ENCODE measurements at places on chromosomes 2 and 18.

GRCh38 chr2:229339618-229340017 is 68.5 kb upstream of the PID1 start:
- H3K4me1 ChIP-seq, result no peaks in the 10 kb centered on the region
- no peaks in the 10 kb centered on the region for H3K36me3 ChIP-seq
- no peaks in the 10 kb centered on the region for H3K27me3 ChIP-seq
- no peak overlapping the region for H3K27ac ChIP-seq

GRCh38 chr2:168748461-168748860 is 54.0 kb upstream of the NOSTRIN start:
- no peak overlapping the region for H3K4me3 ChIP-seq
- H3K36me3 ChIP-seq, result no peaks in the 10 kb centered on the region
- H3K27me3 ChIP-seq, result no peaks in the 10 kb centered on the region
- DNase-seq, result no peak

GRCh38 chr2:215870986-215871385 is 142.4 kb downstream of the MREG start:
- DNase-seq, result no peak
- no peaks in the 10 kb centered on the region for H3K4me1 ChIP-seq
- H3K36me3 ChIP-seq, result no peaks in the 10 kb centered on the region

GRCh38 chr2:197828464-197829135 is 24.2 kb downstream of the PLCL1 start:
- no peaks in the 10 kb centered on the region for H3K4me1 ChIP-seq
- H3K4me3 ChIP-seq, result no peak overlapping the region
- DNase-seq, result no peak
- H3K27me3 ChIP-seq, result no peaks in the 10 kb centered on the region
- no peak overlapping the region for H3K27ac ChIP-seq

- H3K27ac ChIP-seq, result no peak overlapping the region
- no peak overlapping the region for H3K4me3 ChIP-seq
- no peak for DNase-seq
- H3K4me1 ChIP-seq, result no peaks in the 10 kb centered on the region
These were observed 131.7 kb downstream of the RAB3GAP1 start for GRCh38 chr2:135183822-135184221.

DNA sequence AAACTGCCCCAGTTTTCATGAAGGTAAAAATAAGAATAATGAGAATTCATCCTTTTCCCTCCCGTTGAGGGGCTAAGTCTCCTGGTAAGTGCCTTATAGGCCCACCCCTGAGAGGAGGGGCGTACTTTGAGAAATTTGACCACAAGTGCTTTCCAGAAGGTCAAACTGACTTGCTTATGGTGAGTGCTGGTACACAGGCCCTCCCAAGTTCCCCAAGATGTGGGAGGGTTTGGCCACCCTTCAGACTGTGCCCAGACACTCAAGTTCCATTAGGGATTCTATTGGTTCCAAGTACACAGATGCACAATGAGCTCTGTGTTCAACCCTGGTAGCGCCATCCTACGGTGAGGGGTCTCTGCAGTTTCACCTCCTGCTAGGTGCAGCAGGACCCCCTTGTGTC is 205.1 kb downstream of the CTIF start:
- no peak overlapping the region for H3K27ac ChIP-seq
- no peaks in the 10 kb centered on the region for H3K36me3 ChIP-seq
- H3K27me3 ChIP-seq, result no peaks in the 10 kb centered on the region
- DNase-seq, result no peak

GRCh38 chr2:214076527-214076926 is 334.3 kb upstream of the VWC2L start:
- H3K36me3 ChIP-seq, result no peaks in the 10 kb centered on the region
- no peak overlapping the region for H3K4me3 ChIP-seq
- no peaks in the 10 kb centered on the region for H3K27me3 ChIP-seq
- no peaks in the 10 kb centered on the region for H3K4me1 ChIP-seq
- H3K27ac ChIP-seq, result no peak overlapping the region
- DNase-seq, result no peak

DNA sequence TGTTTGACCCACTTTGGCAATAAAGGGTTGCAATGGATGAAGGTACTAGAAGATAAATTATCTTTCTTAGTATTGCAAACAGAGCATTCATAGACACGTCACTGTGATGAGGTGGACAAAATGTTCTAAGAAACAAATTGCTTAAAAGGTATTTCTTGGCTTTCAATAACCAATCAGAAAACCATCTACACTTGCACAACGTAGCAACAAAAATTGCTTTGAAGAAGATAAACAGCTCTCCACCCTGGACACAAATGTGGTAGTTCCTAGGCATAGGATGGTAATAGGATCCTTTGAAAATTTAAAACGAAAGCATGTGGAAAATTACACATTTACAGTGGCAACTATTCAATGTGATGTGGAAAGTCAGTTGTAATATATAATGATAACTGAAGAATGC is 439.9 kb upstream of the ETAA1 start:
- H3K36me3 ChIP-seq, result no peaks in the 10 kb centered on the region
- H3K27me3 ChIP-seq, result no peaks in the 10 kb centered on the region
- H3K4me3 ChIP-seq, result no peak overlapping the region
- no peaks in the 10 kb centered on the region for H3K4me1 ChIP-seq
- DNase-seq, result no peak
- no peak overlapping the region for H3K27ac ChIP-seq

- no peak for DNase-seq
- no peak overlapping the region for H3K27ac ChIP-seq
- H3K27me3 ChIP-seq, result no peaks in the 10 kb centered on the region
These were observed 67.3 kb downstream of the GLI2 start for GRCh38 chr2:120802867-120803484.

DNA sequence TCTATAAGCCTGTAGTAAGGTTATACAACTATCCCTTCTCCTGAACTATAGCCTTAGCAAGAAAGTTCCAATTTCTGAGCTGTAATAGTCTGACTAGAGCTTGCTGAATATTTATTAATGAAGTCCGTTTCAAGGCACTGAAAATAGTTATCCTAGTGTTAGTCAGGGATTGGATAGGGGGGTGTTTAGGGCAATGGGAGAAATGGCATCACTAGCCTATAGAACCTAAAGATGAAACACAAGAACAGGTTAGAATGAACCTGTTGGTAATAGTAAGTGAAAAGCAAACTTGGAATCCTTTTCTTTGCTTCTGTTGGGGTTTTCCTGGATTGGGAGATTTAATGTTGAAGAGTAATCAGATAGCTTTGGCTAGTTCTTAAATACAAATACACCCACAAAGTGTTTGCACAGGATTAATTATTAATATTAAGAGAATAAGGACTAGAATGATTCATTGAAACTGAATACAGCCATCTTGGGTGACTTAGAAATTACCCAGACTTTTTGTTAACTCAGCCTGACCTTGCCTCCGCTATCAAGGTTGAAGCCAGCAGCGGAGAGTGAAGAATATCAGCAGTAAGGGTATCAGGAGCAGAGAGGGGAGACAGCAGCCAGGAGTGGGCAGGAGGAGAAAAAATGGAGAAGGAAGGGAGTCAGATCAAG is 14.4 kb downstream of the CCNT2 start:
- no peaks in the 10 kb centered on the region for H3K27me3 ChIP-seq
- no peaks in the 10 kb centered on the region for H3K4me1 ChIP-seq
- H3K27ac ChIP-seq, result no peak overlapping the region

GRCh38 chr2:41400088-41400665 is 647.6 kb upstream of the PKDCC start:
- no peaks in the 10 kb centered on the region for H3K36me3 ChIP-seq
- no peak overlapping the region for H3K27ac ChIP-seq
- no peaks in the 10 kb centered on the region for H3K4me1 ChIP-seq

- no peaks in the 10 kb centered on the region for H3K27me3 ChIP-seq
- no peaks in the 10 kb centered on the region for H3K4me1 ChIP-seq
- peak overlapping the region; percentile 50 for H3K27ac ChIP-seq
These were observed 72.8 kb downstream of the TNS1 start for GRCh38 chr2:217929757-217930707.

- DNase-seq, result peak; percentile 25
- peaks cover 21% of the 10 kb centered on the region for H3K4me1 ChIP-seq
- no peak overlapping the region for H3K4me3 ChIP-seq
- no peaks in the 10 kb centered on the region for H3K36me3 ChIP-seq
These were observed 9.4 kb upstream of the CRYBA2 start for GRCh38 chr2:219002395-219003266.

- H3K4me1 ChIP-seq, result no peaks in the 10 kb centered on the region
- DNase-seq, result no peak
- H3K36me3 ChIP-seq, result no peaks in the 10 kb centered on the region
- H3K4me3 ChIP-seq, result peak overlapping the region; percentile 66
- H3K27me3 ChIP-seq, result no peaks in the 10 kb centered on the region
- H3K27ac ChIP-seq, result peak overlapping the region; percentile 96
These were observed 598 bp upstream of the C2orf69 start for GRCh38 chr2:199910338-199911051.

- H3K27me3 ChIP-seq, result no peaks in the 10 kb centered on the region
- H3K27ac ChIP-seq, result no peak overlapping the region
- H3K4me1 ChIP-seq, result no peaks in the 10 kb centered on the region
These were observed 15.5 kb downstream of the HDLBP start for GRCh38 chr2:241300000-241300399.

- H3K4me1 ChIP-seq, result peaks cover 14% of the 10 kb centered on the region
- DNase-seq, result no peak
- no peak overlapping the region for H3K27ac ChIP-seq
- H3K27me3 ChIP-seq, result no peaks in the 10 kb centered on the region
- H3K36me3 ChIP-seq, result no peaks in the 10 kb centered on the region
These were observed 4.1 kb downstream of the MBD2 start for GRCh38 chr18:54220406-54220805.

DNA sequence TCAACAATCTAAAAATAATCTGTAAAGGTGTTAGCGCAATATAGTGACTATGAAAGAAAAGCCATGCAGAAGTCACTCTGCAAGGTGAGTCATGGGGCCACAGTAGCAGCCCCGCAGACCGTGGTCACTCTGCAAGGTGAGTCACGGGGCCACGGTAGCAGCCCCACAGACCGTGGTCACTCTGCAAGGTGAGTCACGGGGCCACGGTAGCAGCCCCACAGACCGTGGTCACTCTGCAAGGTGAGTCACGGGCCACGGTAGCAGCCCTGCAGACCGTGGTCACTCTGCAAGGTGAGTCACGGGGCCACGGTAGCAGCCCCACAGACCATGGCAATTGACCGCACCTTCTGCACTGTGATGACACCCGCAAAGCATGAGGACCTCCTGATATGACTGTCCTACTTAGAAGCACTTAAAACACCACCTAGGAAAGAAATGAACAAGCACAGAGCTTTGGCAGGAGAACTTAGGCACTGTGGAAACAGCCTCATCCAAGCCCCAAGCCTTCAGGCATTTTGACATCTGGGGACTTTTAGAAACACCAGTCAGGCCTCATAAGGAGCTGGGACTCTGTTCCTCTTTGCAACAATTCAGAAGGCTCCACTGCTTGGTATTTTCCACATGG is 70.1 kb downstream of the LDLRAD4 start:
- H3K4me3 ChIP-seq, result no peak overlapping the region
- H3K27me3 ChIP-seq, result no peaks in the 10 kb centered on the region
- H3K36me3 ChIP-seq, result no peaks in the 10 kb centered on the region
- H3K4me1 ChIP-seq, result no peaks in the 10 kb centered on the region

- H3K27ac ChIP-seq, result no peak overlapping the region
- H3K36me3 ChIP-seq, result no peaks in the 10 kb centered on the region
- no peaks in the 10 kb centered on the region for H3K4me1 ChIP-seq
- H3K27me3 ChIP-seq, result no peaks in the 10 kb centered on the region
- no peak for DNase-seq
- no peak overlapping the region for H3K4me3 ChIP-seq
These were observed 340.6 kb downstream of the PAX3 start for GRCh38 chr2:221958224-221958623.

- no peaks in the 10 kb centered on the region for H3K36me3 ChIP-seq
- H3K4me1 ChIP-seq, result no peaks in the 10 kb centered on the region
- H3K27ac ChIP-seq, result no peak overlapping the region
- H3K4me3 ChIP-seq, result no peak overlapping the region
These were observed 29.9 kb upstream of the MPPE1 start for GRCh38 chr18:11937874-11938478.

DNA sequence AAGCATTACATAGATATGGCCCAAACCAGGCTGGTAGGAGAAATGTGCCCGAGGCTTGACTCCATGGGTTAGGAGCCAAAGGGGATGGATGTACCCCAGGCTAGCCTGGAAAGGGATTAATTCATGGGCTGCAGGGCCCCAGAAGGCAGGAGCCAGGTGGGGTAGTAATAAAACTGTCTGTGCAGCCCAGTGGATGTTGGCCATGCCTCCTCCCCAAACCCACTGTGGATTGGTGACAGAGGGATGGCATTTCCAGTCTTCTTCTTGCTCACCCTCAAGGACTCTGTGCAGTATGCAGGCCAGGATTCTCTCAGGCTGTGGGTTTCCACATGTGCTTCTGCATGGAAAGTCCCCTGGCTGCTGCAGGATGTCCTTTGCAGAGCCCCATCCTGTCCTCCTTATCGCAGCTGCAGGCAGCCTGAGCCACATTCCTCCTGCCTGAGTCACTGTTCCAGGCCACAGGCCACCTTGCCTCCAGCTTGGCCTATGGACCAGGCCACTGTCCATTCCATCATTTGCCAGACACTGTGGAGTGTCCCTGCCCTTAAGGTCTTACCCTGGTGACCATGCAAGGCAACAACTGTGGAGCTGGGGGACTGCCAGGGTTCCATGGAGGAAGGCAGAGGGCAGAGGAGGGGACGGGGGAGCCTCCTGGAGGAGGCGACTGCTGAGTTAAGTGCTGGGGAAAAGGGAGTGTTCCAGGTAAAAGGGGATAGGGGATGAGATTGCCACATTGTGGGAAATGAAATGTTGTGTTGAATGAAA is 38.9 kb downstream of the INO80C start:
- no peak overlapping the region for H3K4me3 ChIP-seq
- no peaks in the 10 kb centered on the region for H3K4me1 ChIP-seq
- H3K27ac ChIP-seq, result peak overlapping the region; percentile 63
- peak; percentile 25 for DNase-seq
- H3K27me3 ChIP-seq, result no peaks in the 10 kb centered on the region

DNA sequence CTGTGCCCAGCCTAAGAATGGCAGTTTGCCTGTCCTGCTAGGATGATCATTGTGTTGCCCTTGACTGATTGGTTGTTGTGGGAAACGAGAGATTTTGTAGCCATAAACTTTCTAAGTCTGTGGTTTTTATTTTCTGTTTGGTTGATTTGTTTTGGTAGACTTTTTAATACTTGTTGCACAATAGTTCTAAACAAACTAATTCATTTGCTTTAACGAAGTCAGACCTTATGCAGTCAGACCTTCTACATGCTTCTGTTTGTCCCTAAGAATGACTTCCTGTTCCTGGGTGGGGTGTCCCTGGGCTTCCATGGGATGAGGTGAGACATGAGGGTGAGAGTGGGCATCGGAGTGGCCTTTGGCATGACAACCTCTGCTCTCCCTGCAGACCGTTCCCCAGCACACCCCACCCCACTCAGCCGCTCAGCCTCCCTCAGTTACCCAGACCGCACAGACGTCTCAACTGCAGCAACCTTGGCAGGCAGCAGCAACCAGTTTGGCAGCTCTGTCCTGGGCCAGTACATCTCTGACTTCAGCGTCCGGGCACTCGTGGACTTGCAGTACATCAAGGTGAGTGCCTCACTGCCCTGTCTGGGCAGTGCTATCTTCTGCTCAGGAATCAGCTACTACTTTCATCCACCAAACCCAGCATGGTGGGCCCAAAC is 7.8 kb upstream of the CNNM3 start:
- no peaks in the 10 kb centered on the region for H3K27me3 ChIP-seq
- H3K36me3 ChIP-seq, result no peaks in the 10 kb centered on the region
- no peak overlapping the region for H3K4me3 ChIP-seq
- H3K27ac ChIP-seq, result peak overlapping the region; percentile 17
- DNase-seq, result no peak
- H3K4me1 ChIP-seq, result peaks cover 5% of the 10 kb centered on the region

GRCh38 chr2:133908171-133908570 is 339.9 kb upstream of the NCKAP5 start:
- no peaks in the 10 kb centered on the region for H3K4me1 ChIP-seq
- no peak for DNase-seq
- no peaks in the 10 kb centered on the region for H3K27me3 ChIP-seq
- H3K36me3 ChIP-seq, result no peaks in the 10 kb centered on the region
- no peak overlapping the region for H3K27ac ChIP-seq

Data from Peyer's patch (tissue), 4 donors.